ENCODE measurements at places on chromosomes 12 and 14.

GRCh38 chr12:116885491-116885890 is 4.2 kb upstream of the HRK start:
- no peak for DNase-seq

GRCh38 chr12:98578821-98579220 is 14.7 kb upstream of the SLC25A3 start:
- DNase-seq, result no peak

- no peak for DNase-seq
Observed at GRCh38 chr14:98008381-98009113, 1211.4 kb downstream of the VRK1 start.

- no peak for DNase-seq
Observed at GRCh38 chr12:106333756-106334155, 23.8 kb upstream of the POLR3B start.

DNA sequence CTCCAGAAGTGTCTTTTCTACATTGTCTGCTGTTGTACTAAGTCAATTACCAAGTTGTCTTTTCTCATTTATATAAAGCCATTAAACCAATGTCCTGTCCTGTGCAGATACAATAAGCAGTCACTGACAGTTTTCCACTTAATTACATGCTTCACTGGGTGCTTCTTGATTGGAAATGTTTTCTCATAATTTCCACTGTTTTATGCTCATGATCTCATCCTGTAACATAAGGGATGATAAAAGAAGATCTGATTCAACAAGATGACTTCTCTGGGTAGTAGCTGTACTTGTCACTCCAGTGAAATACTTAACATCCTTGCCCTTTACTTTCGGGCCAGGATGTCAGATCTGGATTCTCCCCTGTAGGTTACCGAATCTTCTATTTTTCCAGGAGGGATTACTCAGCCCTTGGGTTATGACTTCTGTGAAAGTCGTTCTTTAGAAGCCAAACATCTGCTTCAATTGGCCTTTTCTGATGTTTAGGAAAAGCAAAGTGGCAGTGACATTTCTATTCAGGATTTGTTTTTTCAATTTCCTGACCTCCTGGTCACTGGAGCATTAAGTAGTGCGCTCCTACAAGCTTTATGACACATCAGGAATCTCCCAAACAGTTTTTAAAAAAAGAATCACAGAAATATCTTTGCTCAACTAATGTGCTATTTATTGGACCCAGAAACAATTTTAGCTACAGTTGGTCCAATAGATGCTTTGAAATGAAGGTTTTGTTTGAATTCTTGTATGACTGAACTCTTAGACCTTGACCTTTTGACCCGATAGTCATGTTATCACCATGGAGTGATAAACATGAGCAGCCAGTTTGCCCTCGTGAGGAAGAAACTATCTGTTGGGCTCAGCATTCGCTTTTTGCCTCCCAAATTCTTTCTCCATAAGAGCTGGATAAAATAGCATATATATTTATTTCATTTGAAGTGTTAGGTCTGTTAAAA is 234.5 kb upstream of the SSTR1 start:
- DNase-seq, result no peak

- DNase-seq, result no peak
Observed at GRCh38 chr12:99053616-99054362, 408.7 kb downstream of the APAF1 start.

GRCh38 chr12:25368557-25368956 is 117.8 kb upstream of the KRAS start:
- no peak for DNase-seq

DNA sequence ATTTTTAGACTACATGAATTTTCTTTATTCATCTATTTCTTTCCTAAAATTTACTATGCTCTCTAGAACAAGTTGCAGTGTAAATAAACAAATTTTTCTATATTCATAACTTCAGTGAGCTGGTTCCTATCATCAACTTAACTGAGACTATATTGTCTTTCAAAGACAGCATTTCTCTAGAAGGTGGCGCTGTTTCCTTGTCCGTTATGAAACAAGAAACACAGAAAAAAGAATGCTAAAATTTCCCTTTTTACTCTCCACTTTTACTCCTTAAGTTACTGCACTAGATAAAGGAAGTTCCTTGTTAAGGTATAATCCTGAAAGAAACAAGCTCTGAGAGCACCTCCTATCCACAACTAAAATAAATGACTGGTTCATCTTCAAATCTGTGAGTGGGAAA is 8.2 kb upstream of the CLEC2A start:
- DNase-seq, result no peak

- no peak for DNase-seq
Observed at GRCh38 chr14:103699901-103700752, 15.1 kb downstream of the XRCC3 start.

DNA sequence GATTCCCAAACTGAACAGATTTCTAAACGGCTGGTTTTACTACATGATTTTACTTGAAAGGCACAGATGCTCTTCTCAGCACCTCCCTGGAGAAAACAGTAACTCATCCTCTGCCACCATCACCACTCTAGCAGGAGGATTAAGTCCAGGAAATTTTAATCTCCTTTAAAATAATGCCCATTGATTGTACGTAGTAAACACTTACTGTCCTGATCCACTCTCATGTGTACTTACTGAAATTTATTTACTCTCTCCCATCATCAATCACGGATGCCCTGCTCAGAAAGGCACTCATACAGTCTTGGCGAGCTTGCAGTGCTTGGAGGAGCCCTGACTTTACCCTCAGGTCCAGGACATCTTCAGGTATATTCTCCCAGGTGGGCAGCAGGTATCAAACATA is 239.8 kb upstream of the EGLN3 start:
- no peak for DNase-seq

- no peak for DNase-seq
Observed at GRCh38 chr12:116955382-116956021, 44.8 kb downstream of the FBXW8 start.

DNA sequence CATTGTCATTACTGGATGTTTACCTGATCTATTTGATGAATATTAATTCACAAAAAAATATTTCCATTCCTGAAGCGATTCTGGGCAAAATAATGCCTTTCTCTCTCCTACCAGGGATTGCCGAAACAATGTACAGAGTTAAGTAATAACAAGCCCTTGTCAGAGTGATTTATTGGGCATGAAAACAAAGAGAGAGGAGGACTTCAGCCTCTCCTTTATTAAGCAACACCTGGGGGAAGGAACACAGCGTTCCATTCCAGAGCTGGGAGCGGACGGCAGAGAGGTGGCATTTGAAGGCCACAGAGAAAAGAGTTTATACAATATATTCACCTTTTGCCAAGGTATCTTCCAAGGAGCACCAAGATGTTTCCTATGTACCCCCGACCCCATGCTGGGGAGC is 165.8 kb downstream of the KSR2 start:
- DNase-seq, result no peak

- DNase-seq, result no peak
Observed at GRCh38 chr12:20096430-20096829, 271.9 kb upstream of the PDE3A start.

GRCh38 chr14:22622255-22622654 is 21.9 kb downstream of the OR6J1 start:
- no peak for DNase-seq

- no peak for DNase-seq
Observed at GRCh38 chr12:20369305-20370013, 1.1 kb downstream of the PDE3A start.

- DNase-seq, result no peak
Observed at GRCh38 chr14:65219353-65219752, 117.0 kb upstream of the MAX start.

DNA sequence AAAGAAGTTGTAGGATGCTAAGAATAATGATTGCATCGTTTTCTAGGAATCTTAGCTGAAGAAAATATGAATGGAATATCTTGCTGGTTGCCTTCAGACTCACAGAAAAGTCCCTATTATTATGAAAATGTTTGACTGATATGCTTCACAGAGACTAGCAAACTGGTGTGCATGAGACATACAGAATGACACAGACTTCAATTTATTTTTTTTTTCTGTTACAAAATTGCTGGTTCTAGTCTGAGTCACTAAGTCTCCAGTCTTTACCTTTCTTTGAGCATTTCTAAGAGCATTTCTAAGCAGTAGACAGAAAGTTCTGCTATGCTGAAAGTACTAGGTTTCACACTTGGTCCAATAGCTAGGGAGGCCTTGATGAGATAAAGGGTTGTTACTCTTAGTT is 377.6 kb upstream of the ATP2B1 start:
- no peak for DNase-seq

DNA sequence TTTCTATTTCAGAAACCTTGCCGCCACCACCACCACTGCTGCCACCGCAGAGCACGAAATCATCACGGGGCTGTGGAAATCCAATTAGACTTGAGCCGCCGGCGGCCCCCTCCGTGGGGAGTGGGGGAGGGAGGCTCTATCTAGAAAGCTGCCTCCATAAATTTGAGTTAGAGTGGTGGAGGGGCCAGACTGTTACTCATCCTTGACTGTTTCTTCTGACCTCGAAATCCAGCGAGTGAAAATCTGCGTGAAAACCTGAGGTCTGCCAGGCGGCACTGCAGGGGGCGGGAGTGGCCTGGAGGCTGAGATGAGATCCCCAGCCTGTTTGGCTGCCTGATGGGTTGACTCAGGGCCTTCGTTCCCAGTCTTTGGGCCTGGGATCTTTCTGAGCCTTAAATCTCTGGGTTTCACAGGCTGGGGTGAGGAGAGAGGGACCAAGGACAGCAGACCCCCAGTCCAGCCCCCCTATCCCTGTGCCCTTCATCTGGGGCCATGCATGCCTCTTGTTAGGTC is 29.9 kb downstream of the TSPAN9 start:
- no peak for DNase-seq

GRCh38 chr12:31597066-31597465 is 6.1 kb upstream of the DENND5B start:
- DNase-seq, result no peak

GRCh38 chr12:64672925-64673409 is 62.7 kb downstream of the RASSF3 start:
- DNase-seq, result no peak

Data from GM12891 (cell line).